ENCODE measurements at places on chromosomes 12 and 14.

DNA sequence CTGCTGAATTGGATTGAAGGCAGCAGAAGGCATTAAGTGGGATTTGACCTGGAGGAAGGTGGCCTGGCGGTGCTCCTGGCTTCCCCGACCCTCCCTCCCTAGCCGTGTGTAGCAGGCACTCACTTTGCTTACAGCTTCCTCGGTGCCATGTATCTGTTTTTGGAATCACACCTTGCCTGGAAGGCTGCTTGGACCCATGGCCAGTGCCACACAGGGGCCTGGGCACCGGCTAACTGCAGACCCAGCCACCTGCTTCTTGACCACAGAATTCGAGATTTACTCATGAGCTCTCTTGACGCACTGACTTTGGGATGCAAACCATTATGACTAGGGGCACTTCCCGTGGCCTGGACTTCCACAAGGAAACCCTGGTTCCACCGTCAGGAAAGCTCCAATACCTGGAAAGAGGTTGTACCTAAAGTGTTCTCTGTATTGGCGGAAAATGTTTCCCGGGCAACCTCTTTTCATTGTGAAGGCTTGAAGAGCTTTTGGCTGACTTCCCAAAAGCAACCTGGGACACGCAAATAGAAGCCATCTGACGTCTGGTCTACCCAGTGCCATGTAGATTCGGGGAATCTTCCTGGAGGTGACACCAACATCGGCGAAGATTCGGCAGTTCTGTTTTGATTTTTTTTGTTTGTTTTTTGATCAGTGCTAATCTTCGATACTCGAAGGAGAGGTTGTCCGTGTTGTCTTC lies 125.6 kb upstream of the RTL1 start:
- no peak for DNase-seq

DNA sequence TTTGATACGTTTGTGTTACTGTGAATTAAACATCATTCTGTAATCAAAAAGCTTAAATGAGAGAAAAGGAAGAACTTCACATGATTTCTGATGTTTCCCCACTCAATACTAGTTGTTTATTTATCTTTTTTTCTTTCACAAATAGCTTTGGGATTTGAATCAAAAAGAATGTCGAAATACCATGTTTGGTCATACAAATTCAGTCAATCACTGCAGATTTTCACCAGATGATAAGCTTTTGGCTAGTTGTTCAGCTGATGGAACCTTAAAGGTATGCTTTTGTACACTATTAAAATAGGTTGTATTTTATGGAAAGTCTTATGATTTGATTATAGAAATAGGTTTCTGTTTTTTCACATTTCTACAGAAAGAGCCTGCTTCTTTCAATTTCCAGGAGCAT lies 41.5 kb downstream of the APAF1 start:
- no peak for DNase-seq

DNA sequence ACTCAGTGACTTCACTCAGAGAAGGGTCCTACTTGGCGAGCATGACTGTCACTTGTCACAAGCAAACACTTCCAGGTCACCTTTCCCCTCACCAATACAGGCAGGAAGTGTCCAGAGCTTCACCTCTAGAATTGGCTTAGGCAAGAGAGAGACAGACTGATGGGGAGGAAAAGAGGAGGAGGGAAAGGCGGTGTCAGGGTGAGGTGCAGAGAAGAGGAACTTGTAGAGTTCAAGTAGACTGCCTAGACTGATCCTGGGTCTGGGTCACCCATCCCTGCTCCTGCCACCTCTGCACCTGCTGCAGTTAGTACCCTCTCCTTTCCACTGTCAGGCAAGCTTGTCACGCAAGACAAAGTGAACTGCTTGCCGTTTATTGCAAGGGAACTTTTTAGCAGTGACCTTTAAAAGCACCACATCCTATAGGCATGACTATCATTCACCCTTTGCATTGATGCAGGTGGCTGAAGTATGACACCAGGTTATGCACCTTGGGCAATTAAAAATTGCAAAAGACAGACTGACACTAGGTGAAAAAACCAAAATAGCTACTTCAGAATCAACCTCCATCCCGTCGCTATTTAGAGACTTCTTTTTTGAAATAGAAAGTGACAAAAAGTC lies 292.4 kb downstream of the SYT1 start:
- no peak for DNase-seq

DNA sequence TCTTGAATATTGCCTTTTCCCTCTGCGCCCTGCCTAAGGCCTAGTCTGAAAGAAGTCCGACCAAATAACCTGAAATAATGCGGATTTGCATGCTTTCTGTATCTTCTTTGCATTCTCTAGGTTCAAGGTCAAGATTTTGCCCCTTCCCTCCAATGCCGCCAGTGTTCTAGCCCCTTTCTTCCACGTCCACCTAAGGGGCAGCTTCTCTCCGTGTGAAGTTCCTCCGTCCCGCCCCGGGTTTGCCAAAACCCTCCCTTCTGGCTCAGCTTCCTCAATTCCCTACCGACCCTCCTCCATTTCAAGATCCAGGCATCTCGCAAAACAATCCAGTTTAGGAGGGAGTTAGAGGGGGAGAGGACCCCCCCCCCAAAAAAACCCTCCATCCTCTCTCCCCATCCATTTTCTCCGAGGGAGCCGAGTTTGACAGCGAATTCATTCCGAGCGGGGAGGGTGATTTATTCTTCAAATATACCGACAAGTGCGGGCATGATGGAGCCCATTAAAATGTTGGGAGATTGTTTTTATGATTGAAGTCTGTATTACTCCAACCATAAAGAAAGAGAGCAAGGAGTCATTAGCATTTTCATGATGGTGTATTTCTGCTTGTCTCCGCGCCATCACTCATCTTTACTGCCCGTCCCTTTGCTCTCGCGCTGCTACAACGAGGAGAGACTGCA lies 20.9 kb upstream of the ATP5MC2 start:
- DNase-seq: no peak

GRCh38 chr14:50116966-50117365 lies 594 bp upstream of the VCPKMT start:
- DNase-seq: no peak

Data from endothelial cell (in vitro differentiated cells).